ENCODE measurements at places on chromosomes 16 and 17.

DNA sequence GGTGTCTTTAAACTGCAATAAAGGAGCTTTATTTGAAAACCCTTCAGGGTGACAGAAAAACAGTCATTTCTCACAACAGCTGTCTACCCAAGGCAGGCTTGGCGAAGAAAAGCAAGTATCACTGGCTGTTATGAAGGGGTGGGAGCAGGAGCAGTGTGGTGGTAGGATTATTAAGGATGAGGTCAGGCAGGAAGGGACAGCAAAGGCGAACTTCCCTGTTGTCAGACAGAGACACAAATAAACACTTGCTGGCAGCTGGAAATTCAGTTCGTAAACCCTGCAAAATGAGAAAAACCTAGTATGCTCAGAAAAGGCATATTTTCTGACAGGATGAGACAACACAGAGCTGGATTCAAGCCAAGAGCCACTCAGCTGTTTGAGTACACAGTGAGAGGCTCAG is 416.3 kb upstream of the CDH5 start:
- no peak for DNase-seq

GRCh38 chr17:76383546-76384221 is 725 bp upstream of the SPHK1 start:
- DNase-seq, result peak; percentile 66

- DNase-seq, result no peak
Observed at GRCh38 chr17:19800571-19800970, 52.5 kb upstream of the ALDH3A1 start.

DNA sequence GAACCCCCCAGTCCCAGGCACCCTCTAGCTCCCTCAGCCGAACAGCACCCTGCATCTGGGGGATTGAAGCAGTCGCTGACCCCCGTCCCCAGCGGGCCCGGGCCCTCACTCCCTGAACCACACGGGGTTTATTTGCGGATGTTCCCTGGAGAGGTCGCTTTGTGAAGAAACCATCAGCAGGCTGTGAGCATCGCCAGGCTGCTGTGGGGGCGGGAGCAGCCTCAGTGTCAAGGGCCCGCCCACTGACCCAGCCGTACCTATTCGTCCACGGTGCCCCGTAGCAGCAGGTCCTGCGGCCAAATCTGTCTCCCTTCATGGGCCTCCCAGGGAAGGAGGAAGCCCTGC is 6.4 kb upstream of the RAB40C start:
- no peak for DNase-seq

GRCh38 chr17:46764709-46765401 is 53.6 kb downstream of the WNT3 start:
- DNase-seq, result no peak

Measured in A673 (cell line).